ENCODE measurements at places on chromosomes 6 and 20.

DNA sequence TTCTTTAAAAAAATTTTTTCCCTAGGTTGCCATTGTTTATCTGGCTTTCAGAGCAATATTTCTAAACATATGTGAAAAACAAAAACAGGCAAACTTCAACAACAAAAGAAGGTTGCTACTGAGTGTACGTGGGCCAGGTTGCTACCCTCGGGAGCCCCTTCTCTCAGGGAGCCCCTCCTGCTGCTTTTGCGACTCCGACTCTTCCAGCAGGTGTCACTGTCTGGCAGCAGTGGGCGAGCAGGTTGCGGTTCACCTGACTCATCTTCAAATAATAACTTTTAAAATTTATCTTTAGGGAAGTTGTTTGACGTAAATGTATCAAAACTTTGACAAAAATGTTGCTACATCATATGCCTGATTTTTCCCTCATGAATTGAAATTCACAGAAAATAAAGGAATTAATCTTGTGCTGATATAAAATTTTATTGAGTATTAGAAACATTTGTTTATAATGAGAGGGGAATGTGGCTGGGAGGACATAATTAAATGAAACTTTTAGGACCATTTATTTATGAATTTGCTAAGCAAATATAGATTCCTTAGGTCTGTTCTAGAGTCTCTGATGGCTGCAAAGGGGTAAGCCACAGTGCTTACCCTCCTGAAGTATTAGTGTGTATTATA lies 138.8 kb downstream of the HIVEP1 start:
- no peak for DNase-seq

DNA sequence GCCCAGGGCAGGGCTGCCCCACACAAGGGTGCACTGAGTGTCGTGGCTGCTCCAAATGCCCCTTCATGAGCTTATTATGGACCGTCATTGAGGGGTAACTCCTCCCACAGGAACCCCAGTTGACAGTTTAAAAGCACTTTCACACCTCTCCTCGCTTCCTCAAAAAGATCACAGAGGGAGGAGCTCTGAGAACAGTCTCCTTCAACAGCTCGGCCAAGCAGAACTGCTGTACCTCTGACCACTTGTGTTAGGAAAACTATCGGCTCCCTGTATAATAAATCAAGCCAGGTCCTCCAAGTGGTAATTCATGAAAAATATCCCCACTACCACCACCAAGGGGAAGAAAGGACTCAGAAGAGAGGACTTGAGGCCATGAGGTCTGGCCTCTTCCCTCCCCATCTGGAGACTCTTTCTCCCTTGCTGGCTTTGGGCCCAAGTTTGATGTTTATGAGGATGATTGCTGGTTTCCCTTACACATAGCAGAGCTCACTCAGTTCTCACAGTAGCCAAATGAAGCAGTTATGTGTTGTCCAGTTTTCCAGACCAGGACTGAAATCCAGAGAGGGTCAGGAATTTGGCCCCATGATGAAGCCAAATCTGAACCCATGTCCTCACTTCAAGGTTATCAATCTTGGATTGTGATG lies 8.7 kb downstream of the SNX21 start:
- DNase-seq = peak; percentile 45

GRCh38 chr6:24861934-24862333 lies 63.2 kb upstream of the ARMH2 start:
- no peak for DNase-seq

DNA sequence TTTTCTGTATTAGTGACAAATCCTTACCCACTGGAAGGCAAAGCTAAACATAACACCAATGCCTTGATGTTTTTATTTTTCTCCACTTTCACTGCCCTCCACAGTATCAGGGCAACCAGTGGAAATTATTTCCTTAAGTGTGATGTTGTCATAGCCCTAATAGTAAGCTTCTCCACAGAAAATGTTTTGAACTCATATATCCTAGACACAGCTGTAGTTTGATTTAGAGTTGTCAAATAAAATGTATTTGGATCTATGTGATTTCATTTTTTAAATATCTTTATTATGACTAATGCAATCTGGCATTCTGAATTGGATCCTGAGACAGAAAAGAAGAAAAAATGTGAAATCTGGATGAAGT lies 70.9 kb upstream of the UFL1 start:
- DNase-seq = no peak

DNA sequence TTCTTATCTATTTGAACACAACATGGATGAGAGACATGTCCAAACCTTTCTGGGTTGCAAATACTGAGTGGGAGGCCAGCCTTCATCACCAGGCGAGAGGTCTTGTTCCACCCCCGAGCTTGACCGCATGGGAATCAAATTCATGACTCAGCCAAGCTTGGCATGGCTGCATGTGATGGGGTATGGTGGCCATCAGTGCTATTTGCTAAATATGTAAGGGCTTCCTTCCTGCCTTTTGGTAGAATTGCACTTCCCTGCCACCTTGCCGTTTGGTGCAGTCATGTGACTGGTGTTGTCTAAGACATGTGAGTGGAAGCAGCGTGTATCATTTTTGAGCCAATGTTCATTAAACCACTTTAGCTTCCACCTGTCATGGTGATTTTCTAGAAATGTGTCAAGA lies 508.9 kb upstream of the SULF2 start:
- DNase-seq = peak; percentile 61
